ENCODE measurements at places on chromosomes 11 and 22. TPM values are rescaled to one million over a fixed set of nuclear protein-coding genes. Genes with fewer than 3 reads are reported as not detected.

DNA sequence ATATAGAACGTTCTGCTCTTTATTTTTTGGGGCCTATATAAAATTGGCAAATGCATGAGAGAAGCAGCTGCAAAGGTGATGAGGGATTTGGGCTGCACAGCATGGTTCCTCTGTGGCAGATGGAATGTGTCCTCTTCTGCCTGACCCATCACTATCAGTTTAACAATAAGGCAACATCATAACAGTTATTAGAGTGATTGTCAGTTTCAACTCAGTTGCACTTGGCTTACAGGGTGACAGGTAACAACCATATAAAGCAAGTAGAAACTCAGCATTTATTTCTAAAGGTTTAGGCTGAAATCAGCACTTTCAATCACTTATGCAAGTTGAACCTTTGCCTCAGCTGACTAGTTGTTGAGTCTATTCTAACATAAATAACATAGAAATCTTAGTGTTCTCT is 935.4 kb upstream of the CHORDC1 start:
- DNase-seq: no peak

DNA sequence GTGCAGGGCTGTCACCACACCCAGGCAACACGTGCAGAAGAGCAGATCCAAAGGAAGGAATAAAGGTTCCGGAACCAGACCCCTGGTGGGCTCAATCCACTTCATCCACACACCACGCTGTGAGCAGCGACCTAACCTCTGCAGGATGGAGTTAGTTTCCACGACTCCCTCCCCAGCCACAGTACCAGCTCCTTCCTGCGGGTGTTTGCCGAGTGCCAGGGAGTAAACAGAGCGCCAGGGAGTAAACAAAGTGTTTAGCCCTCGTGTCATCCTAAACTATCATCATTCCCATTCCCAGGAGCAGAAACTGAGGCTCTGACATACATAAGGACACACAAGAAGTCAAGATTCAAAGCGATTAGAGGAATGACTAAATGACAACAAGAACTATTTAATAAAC is 261.3 kb downstream of the MN1 start:
- DNase-seq: no peak

GRCh38 chr11:60797846-60798630 is 12.9 kb downstream of the MS4A10 start:
- DNase-seq: no peak

DNA sequence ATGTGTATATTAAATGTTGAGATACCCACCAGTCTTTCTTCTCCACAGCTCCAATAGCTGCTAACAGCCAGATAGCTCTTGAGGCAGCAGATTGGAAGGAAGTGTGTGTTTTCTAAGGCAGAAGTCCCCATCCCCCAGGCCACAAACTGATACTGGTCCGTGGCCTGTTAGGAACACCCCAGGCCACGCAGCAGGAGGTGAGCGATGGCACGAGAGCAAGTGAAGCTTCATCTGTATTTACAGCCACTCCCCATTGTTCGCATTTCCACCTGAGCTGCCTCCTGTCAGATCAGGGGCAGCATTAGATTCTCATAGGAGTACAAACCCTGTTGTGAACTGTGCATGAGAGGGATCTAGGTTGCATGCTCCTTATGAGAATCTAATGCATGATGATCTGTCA is 12.7 kb downstream of the CCDC73 start:
- DNase-seq: no peak

GRCh38 chr11:15182372-15182771 is 67.6 kb downstream of the INSC start:
- DNase-seq: no peak

DNA sequence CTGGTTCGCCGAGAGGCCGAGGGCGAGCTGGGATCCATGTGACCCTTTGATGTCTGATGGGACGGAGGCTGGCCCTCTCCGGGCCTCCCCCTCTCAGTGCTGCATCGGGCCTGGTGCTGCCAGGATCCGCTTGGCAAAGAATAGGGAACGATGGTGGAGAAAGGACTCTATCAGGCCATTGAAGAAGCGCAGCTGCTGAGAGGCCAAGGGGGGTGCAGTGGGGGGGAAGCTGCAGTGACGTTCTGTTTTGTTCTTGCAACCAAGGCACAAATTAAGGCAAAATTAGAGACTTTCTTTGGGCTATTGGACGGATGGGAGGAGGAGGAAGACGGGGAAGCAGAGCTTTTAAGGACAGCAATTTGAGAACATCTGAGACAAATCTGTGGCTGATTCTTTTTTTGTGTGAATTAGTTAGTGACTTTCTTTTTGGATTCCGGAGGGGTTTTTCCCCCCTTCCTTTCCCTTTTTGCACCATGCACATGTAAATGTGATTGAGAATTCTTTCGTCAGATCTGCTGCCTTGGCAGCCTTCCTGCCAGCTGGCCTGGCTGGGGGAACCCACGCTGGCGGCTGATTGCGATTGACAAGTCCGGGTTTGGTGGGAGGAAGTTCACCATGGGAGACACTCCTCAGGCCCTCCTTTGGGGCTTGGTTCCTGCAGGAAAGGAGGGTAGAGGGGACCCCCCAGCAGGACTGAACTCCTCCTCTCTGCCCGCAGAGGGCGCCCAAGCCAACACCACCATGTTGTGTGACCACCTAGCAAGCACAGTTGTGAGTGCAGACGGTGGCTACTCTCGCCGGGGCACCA is 214.6 kb downstream of the NTM start:
- DNase-seq: no peak

DNA sequence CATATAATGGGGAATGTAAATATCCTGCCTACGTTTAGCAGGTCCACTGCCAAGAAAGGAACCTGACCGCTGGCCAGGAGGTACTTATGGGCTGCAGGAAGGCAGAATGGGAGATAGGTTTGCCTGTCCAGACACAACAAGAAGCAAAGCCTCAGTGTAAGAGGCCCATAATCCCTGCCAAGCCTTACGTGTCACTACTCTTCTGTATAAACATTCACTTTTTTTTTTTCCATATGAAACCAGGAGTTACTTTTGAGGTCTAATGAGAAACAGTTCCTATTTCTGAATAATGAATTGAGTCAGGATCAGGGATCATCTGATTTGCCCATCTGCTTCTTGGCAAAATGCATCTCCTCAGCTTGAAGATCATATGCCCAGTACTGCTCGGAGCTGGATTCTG is 230.2 kb downstream of the NTM start:
- no peak for DNase-seq

DNA sequence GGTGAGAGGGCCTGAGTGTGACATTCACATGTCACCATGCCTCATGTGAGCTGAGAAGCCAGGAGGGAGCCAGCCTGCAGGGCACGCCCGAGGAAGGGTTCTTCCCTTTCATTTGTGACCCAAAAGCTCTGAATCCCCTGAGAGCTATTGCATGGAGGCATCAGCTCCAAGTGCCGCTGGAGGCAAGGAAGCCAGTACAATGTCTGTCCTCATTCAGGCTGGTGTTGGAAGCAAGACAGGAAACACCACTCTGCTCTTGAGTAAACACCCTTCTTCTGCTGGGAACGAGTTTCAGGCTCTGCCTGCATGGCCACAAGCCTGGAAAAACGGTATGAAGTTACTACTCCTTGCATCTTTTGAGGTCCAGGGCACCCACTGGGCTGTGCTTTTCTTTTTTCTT is 83.8 kb upstream of the LARGE1 start:
- DNase-seq: no peak

GRCh38 chr11:47395223-47396048 is 13.0 kb upstream of the SLC39A13 start:
- DNase-seq: no peak

- DNase-seq: no peak
Measured at GRCh38 chr11:73286240-73286810, 14.2 kb downstream of the P2RY6 start.

- no peak for DNase-seq
Measured at GRCh38 chr11:118552341-118552740, 13.4 kb downstream of the IFT46 start.

DNA sequence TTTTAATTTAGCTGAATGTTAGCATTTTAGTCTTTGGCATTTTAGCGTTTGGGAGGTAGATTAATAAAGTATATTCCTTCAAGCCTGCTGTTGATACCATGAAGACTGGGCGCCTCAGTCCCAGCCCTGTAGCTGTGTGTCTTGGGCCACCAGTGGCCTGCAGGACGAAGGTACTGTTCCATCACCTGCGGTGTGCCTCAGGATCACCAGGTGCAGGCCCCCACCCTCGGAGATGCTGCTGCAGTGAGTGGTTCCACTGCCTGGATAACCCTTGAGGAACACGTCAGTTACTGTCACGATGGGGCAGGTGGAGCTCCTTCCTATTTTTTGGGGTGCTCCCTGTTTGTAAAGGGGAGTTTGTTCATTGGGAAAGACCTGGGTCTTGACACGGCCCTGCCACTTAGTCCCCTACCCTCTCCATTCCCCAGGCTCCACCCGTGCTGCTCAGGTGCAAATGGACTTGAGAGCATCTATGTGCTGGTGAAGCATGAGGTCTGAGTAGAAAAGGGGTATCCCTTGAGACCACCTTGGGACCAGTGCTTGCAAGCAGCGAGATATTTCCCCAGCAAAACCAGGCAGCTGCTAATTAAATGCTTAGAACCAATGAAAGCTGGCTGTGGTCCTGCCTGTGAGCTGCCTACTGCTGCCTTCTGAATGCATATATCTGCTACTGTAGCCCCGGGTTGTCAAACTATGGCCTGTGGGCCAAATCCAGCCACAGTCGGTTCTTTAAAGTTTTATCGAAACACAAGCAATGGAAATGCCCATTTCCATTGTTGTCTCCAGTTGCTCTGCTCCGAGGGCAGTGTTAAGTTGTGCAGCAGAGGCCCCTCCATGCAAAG is 28.7 kb downstream of the INCENP start:
- no peak for DNase-seq

DNA sequence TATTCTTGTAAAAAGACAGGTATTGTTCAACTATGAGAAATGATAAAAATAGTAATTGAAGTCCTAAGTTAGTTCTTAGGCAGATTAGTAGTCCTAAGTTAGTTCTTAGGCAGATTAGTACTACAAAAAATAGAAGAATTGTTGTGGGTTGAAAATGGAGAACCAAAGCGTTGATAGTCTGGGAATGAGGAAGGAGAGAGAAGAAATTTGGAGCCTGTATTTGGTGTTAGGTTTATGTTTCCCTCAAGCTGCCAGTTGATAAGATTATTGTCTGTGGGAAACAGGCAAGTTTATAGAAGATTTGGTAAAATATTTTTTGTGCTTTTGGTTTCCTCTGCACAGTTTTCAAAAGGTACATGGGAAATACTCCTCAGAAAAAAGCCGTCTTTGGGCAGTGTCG is 3.6 kb downstream of the BCO2 start:
- no peak for DNase-seq

GRCh38 chr11:121512468-121513465 is 60.0 kb upstream of the SORL1-AS1 start:
- DNase-seq: no peak

- no peak for DNase-seq
Measured at GRCh38 chr22:24389680-24390079, 37.7 kb upstream of the ADORA2A start.

DNA sequence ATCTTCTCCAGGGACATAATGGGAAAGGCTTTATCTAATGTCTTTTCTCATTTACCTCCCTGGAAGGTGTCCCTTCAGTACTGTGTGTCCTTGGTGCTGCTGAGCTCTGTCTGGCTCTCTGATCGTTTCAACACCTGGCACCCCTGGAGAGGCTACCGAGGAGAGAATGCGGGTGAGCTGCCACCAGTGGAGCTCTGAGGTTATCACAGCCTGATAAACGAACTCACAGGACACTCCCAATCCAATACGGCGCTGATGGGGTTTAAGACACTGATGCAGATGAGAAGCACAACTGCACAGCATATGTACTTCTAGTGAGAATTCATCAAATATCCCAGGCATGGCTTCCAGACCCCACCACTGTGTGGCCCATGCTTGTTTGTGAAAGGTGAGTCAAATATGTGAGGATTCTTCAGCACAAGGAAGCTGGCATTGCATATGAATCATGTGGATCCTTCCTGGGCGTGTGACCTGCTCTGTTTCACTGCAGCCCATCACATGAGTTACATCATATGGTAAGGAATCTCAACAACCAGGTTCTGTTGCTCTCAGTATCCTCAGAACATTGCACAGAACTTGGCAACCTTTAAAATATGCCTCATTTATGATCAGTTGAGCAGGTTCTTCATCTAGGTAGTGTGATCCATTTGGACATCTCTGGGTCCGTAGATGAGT is 34.8 kb upstream of the VWA5A start:
- DNase-seq: no peak

- DNase-seq: no peak
Measured at GRCh38 chr22:26610996-26611395, 6.8 kb downstream of the CRYBB1 start.

DNA sequence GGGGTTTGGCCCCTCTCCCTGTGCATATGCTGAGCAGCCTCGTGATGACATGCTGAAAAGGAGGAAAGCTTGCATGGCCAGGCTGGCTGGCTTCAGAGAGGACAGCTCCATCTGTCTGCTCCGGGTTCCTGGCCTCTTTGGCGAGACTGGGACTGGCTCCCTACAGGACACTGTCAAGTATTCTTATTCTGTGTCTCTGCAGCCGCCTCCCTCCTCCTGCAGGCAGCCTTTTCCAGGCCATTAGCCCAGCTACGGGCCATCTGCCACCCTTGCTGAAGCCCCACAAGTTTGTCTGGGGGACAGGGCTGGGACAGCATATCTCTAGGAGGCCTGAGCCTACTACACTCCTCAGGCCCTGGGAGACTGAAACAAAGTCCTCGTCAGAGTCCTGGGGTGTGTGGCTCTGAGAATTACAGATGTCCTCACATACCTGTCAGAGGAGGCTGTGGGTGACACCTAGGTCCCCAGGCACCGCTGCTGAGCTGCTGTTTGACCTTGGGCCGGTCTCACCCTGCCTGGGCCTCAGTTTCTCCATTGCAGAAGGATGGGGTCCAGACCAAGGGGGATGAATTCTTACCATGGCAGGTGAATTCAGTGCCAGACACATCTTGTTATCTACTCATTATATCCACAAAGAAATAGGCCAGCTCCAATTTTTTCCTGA is 11.0 kb downstream of the MRGPRG start:
- no peak for DNase-seq

DNA sequence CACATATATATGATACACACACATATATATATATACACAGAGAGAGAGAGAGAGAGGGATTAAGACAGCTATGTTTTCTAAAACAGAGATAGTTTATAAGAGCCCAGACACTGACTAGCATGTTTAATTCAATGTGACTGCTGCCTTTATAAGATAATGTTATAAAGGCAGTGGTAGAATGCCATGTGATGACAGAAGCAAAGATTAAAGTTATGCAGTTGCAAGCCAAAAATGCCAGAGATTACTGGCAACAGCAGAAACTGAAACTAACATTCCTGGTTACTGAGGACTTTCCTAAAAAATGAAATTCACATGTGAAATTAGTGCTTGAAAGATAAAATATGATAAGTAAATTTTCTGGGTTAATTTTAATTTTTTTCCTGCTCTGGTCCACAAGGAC is 1888.9 kb downstream of the LRRC4C start:
- no peak for DNase-seq

KCNJ4 gene
- not detected for total RNA-seq

MMP13 gene
- total RNA-seq: not detected

OMP gene
- total RNA-seq: not detected

ACCS gene
- total RNA-seq: 0.58 TPM

KRTAP5-2 gene
- total RNA-seq: not detected

CCDC116 gene
- total RNA-seq: not detected

ABCG4 gene
- total RNA-seq: not detected
